Progenitor cell of endocrine pancreas (in vitro differentiated cells): ENCODE measurements at places on chromosomes 1 and 21.

- DNase-seq: no peak
Observed at GRCh38 chr1:97845805-97846204, 75.0 kb downstream of the DPYD start.

DNA sequence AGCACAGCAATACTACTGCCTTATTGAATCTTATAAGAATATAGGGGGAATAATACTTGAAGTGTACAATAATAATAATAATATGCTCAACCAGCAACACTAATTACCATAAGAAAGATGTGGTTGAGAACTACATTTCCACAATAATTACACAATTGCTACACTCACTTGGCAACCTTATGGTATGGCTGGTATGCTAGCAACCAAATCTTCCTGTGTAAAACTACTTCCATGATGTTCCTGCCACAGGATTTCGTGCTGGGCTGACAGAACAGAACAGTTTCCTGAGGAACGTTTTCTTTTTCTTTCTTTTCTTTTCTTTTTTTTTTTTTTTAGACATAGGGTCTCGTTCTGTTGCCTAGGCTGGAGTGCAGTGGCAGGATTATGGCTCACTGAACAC is 50.6 kb downstream of the KIF26B start:
- DNase-seq: no peak

DNA sequence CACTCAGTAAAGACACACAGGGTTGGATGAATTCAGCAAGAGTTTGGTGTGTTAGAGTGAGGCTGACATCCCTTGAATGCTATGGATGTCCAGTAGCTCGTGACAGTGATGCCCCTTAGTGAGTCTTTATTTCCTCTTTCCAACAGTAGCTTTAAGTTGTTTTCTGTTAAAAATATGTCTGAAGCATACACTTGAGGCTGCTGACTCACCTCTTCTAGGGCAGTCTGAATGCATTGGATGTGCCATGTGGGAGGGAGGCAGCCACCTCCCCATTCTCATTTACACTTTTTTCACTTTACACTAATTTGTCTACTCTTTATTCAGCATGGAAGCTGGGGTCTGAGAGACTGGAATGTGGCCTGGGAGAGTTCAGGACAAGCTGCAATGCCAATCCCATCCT is 17.6 kb downstream of the NOS1AP start:
- DNase-seq: no peak

DNA sequence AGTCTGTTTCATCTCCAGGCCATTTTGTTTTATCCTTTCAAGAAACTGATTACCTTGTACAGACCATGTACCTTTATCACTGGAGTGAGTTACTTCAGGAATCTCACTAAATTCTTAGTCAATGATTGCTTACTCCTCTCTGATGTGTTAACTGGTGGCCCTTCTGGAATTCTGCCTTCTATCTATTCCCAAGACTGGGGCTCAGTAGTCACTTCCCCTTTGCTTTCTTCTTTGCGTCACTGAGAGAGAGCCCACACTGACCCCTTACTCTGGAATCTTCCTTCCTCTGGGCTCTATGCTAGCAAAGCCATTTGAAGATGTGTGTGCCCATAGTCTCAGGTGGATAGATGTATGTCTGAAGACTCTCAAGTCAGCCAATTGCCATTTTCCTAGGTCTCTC is 34.6 kb downstream of the XCL2 start:
- DNase-seq: no peak

DNA sequence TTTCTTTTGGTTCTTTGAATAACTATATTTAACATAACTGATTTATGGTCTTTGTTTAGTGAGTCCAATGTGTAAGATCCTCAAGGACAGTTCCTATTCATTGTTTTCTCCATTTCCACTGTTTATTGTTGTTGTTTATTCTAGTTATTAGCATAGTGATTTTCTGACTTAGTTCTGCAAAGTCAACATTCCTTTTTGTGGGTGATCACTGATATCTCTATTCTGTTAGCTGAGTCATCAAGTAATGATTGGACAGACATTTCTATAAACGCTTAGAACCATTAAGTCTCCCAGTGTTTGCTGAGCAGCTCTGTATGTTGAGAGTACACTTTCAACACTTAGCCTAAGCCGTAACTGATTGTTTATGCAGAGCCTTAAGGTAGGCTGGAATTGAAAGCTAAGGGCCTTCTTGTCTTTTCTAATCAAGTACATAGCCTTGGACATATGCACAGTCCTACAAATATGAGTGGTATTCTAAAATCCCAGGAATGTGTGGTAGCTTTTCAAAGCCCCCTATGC is 87.1 kb downstream of the SLC5A9 start:
- DNase-seq: no peak

- DNase-seq: no peak
Observed at GRCh38 chr1:119573886-119574285, 66.9 kb downstream of the HSD3B1 start.

- DNase-seq: no peak
Observed at GRCh38 chr1:158053276-158053675, 59.8 kb downstream of the KIRREL1 start.

DNA sequence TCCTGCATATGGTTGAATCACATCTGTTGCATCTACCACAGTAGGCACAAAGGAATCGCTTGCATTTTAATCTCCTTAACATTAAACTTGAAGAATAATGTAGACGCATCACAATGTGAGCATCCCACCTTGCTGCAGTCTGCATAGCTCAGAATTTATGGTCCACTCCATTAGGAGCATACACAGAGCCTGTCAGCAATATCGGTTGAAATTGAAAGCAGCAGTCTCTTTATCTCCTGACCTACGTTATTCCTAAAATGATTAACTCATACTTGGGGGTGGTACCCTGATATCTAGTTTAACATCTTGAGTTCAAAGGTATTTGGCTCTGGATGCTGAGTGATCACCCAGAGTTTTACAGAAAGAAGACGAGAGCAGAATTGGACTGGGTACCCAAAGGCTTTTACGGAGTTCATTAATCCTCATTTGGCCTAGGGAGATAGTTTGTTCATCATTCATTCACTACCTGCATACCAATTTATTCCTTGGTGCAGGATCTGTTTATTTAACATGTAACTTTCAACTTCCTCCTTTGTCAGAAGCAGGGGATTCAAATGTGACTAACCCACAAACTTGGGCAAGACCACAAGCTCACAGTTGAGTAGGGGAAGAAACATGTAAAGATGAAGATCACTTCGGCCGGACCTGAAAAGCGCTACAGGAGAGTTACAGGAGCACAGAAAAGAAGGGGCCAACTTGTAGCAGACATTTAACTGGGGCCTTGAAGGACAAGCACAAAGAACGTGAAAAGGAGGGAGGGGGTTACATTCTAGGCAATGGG is 187.9 kb downstream of the DAB1 start:
- DNase-seq: no peak

DNA sequence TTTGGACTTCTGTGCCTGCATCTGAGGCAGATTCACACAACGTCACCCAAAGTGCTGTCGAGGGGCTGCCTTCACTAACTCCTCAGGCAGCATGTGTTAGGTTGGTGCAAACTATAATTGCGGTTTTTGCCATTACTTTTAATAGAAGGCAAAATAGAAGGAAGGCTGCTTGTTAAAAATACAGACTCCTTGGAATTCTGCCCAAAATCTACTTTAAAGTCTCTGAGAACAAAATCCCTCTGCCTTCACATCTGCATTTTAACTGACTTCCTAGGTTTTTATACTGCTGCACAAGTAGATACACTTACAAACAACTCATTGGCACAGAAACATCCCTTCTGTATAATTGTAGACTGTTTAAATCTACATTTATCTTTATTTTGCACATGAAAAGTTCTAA is 41.3 kb upstream of the SLC19A2 start:
- no peak for DNase-seq

GRCh38 chr1:154749078-154749760 is 120.9 kb downstream of the KCNN3 start:
- DNase-seq: no peak

DNA sequence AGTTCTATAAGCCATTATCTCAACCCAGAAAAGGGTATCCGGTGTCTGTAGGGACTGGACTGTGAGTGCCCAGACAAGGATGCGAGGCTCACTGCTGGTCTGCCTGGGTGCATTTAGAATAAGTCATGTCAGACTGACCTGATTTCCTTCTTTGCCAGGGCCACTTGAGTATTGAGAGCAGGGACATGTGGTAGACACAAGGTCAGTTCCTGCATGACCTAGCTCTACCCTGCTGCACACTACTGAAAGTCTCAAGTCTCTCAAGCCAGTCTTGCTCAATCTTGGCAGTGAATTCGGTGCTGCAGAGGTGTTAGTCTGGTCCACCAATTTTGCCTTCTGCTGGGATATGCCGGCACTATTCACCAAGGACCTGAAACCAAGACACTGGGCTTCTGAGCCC is 180.1 kb downstream of the C1orf94 start:
- DNase-seq: no peak

DNA sequence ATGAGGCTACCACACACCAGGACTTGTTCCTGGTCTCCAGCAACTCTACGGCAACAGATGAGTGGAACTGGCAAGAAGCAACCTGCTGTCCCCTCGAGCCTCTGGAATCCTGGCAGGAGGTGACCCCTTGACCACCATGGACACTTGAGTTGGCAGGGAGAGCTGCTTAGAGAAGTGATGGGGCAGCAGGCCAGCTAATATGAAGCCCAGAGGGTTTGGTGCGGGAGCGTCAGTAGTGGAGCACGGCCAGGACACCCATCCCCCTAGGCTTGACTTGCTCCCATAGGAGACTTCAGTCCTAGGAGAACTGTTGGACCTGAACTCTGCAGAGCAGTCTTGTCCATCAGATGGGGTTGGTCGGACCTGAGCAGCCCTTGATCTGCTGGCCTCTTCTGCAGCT is 56.5 kb downstream of the CTH start:
- no peak for DNase-seq

DNA sequence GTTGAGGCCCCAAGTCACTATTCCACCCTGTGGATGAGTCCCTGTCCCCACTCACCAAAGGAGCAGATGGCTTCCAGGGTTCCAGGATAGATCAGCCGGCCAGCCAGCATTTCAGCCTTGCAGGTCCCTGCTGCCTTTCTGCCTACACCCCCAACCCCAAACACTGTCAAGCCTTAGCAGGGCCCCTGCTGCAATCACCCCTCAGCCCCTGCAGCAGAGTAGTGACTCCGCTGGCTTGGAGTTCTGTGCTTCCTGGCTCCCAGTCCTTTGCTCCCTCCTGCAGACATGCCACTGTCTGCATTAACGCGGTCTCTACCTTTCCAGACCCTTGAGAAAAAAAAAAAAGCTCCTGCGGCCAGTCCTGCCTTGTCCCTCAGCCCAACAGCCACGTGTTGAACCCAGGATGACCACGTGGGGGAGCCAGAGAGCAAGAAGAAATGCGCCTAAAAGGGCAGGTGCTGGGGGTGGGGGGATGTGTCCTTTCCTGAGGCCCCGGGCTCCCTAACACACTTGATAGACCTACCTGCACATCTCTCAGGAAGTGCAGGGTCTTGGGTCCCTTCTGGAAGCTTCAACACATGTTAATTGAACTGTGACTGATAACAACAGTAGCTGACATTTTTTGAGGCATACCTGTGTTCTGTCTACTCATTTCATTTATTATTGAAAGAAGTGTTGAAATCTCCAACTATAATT is 37.4 kb downstream of the RASSF5 start:
- DNase-seq: peak; percentile 84

DNA sequence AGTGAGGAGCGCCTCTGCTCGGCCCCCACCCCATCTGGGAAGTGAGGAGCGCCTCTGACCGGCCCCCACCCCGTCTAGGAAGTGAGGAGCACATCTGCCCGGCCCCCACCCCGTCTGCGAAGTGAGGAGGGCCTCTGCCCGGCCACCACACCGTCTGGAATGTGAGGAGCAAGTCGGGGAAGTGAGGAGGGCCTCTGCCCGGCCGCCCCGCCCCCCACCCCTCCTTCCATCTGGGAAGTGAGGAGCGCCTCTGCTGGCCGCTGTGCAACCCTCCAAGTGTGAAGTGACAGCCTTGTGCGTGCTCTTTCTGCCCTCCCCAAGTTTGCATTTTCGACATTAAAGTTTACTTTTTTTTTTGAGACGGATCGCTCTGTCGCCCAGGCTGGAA is 5.1 kb upstream of the ZZZ3 start:
- peak; percentile 42 for DNase-seq
